ENCODE measurements at places on chromosomes 5 and 9. TPM values are rescaled to one million over a fixed set of nuclear protein-coding genes. Genes with fewer than 3 reads are reported as not detected.

DNA sequence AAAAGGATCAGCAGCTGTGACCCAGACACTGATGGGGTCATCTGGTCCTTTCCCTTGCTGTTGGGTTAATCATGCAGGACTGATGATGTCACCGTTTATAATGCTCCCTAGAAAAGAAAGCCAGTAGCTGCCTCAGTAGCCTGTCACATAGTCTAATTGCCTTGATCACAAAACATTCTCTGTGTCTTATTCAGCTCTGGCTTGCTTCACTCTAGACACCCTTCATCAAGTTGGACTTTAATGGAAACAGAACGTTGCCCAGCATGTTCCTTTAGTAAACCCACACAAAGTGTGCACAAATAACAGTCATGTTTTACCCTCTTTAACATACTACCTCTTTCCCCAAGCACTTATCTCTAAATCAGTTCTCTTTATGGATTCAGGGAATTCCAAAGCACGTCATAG, 170.8 kb downstream of the SGCD start:
- no peak for DNase-seq

DNA sequence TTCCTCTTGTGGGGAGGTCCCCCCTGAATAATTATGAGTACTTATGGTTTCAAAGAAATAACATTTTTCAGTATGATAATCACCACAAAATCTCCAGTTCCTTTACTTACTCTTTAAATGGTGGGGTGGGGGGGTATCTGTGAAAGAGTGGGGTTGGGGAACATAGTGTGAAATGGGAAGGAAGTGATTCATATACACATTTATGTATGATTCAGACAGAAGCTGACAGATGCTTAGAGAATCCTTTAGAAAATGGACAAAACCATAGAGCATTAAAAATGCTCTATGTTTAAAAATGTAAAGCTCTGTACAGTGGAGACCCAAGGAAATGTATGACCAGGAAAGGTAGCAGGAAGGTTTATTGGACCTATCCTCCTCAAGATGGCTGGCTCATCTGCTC, 267.5 kb upstream of the GRIA1 start:
- DNase-seq: no peak

DNA sequence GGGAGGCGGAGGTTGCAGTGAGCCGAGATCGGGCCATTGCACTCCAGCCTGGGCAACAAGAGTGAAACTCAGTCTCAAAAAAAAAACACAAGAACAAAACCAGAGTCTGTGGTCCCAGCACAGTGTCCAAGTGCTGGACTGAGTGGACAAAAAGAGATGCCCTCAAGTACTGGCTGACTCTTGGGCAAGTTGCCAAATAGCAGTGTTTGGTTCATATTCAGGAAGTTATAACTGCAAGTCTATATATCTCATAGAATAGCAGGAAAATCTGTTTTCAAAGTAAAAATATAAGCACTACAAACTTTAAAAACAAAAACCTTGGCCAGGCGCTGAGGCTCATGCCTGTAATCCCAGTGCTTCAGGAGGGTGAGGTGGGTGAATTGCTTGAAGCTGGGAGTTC, 7.3 kb downstream of the HABP4 start:
- peak; percentile 38 for DNase-seq

DNA sequence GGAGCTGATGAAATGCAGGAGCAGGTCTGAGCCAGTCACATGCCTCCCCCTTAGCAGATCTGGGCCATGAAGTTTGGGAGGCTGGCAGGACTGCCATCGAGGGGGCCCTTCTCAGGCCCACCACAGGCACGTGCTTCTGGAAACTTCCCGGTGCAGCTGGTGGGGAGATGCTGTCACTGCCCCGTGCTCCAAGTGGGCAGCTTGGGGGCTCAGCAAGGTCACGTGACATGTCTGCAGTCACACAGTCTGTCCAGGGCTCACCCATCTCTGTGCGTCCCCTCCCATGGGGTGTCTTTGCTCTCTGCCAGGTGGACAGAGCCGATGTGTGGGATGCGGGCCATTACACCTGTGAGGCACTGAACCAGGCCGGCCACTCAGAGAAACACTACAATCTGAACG, 79.4 kb upstream of the ASS1 start:
- DNase-seq: no peak

DNA sequence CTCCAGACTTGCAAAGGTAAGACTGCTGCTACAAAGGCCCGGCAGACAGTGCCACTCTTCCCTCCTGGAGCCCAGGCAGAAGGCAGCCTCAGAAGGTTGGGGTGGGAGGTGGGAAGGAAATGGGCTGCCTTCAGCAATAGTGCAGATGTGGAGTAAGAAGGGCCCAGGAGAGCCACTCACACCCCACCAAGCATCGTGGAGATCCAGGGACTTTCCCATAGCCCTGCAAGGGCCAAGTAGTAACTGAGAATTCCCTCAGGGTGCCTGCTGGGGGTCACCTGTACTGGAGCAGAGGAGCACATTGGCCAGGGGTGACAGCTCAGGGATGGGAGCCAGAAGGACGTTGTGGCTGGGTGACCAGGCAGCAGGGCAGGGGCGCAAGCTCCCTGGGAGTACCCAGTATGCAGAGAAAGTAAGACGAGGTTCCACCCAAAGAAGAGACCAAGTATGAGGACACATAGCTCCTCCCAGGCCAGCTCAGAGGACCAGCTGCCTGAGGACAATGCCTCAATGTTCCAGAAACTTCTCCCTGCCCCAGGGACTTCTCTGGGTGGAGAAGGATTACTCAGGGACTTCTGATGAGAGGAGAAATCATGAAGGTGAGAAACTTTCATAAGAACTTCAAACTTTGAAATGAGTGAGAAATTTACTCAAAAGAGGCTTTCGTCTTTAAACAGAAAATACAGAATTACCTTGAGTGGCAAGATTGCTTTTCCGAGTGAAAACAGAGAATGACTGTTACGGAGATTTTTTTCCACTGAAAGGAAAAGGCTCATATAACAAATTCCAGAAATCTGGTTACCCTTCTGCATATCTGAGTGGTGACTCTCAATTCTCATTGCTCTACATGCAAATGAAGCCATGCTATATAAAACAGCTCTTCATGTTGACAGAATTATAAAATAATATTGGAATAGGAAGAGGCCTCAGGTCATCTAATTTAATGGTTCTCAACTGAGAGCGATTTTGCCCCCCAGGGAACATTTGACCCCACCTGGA, 87.9 kb upstream of the TRIO start:
- no peak for DNase-seq

- DNase-seq: no peak
Measured at GRCh38 chr9:37229882-37230482, 109.6 kb downstream of the ZCCHC7 start.

GRCh38 chr5:93247105-93247504, 333.9 kb downstream of the NR2F1-AS1 start:
- DNase-seq: no peak

DNA sequence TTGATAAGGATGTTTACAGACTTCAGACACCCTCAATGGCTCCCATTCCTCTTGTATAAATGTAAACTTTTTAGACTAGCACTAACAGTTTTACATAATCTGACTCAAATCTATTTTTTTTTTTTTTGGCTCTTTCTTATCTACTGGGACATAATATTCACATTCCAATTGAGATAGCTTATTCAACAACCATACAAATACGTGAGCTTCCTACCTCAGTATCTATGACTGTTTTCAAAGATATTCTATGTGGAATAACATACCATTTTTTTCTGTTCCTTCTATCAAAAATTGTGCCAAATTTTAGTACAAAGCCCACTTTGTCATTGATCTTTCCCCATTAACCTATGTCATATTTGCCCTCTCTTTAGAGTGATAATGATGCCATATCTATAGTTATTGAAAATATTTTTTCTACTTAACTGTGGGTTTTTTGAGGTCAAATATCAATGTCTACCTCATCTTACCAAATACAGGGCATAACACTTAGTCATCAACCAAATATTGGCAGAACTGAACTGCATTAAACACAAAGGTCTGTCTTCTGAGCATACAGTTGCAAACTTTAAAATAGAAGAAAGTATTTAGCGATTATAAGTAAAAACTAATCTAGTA, 482.6 kb downstream of the PTPRD start:
- no peak for DNase-seq

GRCh38 chr9:135671591-135672041, 8.5 kb downstream of the LCN9 start:
- no peak for DNase-seq

DNA sequence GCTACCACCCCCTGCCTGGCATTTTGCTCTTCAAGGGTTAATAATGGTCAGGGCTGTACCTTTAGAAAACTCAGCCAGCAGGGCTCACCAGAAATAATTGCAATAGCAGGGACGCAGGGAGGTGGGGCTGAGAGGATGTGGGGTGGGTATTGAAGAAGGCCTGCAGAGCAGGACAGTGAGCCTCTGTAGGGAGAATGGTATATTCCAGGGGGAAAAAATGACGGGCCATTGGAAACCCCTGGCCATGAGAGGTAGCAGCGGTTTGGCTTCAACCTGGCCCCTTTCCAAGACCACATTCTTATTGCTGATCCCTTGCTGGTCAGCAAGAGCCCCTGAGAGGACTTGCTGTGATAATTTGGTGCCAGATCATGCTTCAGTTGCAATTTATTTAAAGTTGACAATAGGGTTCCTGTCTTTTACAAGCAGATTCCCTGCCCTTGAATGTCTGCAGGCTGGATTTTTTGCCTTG, 36.7 kb upstream of the CTNNA1 start:
- DNase-seq: no peak

GRCh38 chr9:83334320-83334719, 203.9 kb downstream of the FRMD3 start:
- peak; percentile 91 for DNase-seq

DNA sequence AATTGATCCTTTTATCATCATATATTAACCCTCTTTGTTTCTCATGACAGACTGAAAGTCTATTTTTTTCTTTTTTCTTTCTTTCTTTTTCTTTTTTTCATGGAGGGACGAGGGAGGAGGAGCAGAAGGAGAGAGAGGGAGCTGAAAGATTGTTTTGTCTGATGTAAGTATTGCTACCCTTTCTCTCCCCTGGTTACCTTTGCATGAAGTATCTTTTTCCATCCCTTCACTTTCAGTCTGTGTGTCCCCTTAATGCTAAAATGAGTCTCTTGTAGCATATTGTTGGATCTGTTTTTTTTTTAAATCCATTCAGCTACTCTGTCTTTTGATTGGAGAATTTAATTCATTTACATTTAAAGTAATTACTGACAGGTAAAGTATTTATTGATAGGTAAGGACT, 27.5 kb upstream of the SERINC5 start:
- DNase-seq: no peak

- DNase-seq: no peak
Measured at GRCh38 chr9:136170006-136170901, 34.7 kb downstream of the LHX3 start.

GRCh38 chr9:72984991-72985390, 32.1 kb upstream of the ALDH1A1 start:
- DNase-seq: no peak

GRCh38 chr9:132595319-132595718, 12.9 kb downstream of the BARHL1 start:
- DNase-seq: no peak

DNA sequence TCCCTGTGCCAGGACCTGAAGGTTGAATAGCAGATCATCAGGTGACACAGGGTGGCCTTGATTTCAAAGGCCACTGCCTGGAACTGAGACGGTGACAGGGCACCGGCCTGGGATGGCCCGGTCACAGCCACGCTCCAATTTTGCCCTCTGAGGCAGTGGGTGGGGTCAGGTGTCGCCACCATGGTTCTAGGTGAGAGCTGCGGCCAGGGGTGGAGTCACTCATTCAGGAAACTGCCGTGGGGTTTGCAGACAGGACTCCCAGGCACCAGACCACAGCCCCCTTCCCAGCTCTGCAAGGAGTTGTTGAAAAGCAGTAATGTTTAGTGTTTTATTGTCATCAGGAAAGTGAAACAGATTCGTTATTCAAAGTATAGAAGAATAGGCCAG, 17.3 kb upstream of the RNU6ATAC start:
- DNase-seq: no peak

DNA sequence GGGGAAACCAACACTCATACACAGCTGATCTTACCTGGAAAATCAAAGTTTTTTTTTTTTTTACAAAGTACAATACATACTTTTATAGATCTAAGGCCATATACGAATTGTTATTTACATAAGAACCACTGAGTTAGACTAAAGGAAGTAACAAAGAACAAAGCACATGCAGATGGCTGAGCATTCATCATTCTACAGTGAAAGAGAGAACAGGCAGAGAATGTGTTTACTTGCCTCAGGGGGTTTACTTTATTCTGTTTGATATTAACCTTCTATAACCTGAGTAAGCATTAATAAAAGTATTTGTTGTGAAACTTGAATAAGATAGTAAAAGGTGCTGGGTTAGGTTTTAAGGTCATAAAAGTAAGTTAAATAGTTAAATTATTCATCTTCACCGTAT, 54.7 kb downstream of the SLC38A9 start:
- DNase-seq: no peak

- no peak for DNase-seq
Measured at GRCh38 chr5:94388773-94389514, 229.5 kb downstream of the KIAA0825 start.

DNA sequence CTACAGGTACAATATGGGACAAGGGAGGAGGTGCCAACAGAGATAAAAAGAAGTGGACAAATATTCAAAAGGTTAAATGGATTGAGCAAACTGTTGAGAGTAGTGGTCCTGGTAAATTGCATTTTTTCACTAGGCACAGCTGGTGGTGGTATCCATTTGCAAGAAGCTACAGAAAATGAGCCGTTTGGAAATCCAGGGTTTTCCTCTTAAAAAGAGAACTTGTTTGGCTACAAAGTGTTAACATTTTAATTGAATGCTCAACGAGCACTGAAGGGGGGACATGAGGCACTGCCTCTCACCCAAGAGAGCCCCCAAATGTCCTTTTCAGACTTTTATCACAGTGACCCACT, 491 bp upstream of the ZCCHC9 start:
- DNase-seq: no peak

The CETN3 gene
- 14.2 TPM for total RNA-seq

The MYMK gene
- not detected for total RNA-seq

The COL15A1 gene
- 22.4 TPM for total RNA-seq

The FGF10 gene
- total RNA-seq: 0.19 TPM

Measured in right atrium auricular region (tissue), 2 donors.